ENCODE measurements at places on chromosomes 6 and 20.

DNA sequence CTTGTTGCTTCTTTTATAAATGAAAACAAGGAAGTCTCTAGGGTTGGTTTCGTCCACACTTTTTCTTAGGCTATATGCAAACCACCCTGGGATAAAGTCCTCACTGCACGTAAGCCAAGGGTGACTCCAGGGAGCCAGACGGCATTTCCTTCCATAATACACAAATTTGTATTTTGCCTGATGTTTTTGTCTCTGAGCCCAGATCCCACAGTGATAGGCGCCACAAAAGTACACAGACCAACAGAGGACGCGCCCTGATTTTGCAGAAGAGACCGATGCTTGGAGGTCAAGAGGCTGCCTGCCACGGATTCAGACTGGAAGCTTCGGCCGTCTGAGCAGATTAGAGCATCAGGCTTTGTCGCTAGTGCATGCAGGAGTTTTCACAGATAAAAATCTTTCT, 22.8 kb downstream of the FOXQ1 start:
- no peak for DNase-seq

- no peak for DNase-seq
These were observed 35.6 kb downstream of the TTLL9 start for GRCh38 chr20:31906001-31906400.

GRCh38 chr6:154548130-154548830, 37.8 kb upstream of the CNKSR3 start:
- DNase-seq = no peak

- no peak for DNase-seq
These were observed 591.9 kb downstream of the DOK5 start for GRCh38 chr20:55067158-55067825.

GRCh38 chr6:34149831-34150400, 4.0 kb upstream of the GRM4 start:
- DNase-seq = no peak

- DNase-seq = no peak
These were observed 34.5 kb downstream of the PLCG1 start for GRCh38 chr20:41171736-41172295.

DNA sequence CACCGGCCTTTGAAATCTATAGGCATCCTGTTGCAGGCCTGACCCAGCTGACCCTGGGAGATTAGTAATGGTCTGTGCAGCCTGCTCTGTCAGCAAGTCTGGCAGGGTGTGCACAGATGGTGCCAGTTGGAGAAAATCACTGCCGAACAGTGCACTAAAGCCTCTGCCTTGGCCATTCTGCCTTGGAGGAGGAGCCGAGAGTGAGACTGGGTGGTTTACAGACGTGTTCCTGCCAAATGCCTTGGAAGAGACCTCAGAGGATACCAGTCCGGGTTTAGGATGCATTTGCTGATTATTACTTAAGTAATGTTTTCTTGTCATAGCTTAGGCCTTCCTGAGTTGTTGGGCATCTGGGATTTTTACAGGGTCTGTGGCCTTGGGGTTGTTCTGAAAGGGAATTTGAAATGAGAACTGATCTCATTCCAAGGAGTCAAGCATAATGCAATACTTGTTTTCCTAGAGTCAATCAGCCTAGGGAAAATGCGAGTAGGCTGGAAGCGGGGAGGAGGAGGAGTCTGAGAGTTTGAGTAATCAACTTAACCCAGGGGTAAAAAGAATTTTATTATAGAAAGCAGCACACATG, 292.1 kb downstream of the SOX4 start:
- DNase-seq = peak; percentile 87

GRCh38 chr6:13395272-13396237, 67.2 kb upstream of the TBC1D7 start:
- DNase-seq = peak; percentile 51

DNA sequence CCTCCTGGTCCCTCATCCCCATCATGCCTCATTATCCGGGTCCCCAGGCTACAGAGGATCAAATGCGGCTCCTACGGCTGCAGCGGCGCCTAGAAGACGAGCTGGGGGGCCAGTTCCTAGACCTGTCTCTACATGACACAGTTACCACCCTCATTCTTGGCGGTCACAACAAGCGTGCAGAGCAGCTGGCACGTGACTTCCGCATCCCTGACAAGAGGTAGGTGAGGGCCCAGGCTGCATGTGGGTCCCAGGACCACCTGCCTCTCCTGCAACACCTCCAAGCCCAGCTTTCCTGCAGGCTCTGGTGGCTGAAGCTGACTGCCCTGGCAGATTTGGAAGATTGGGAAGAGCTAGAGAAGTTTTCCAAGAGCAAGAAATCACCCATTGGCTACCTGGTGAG, 8.2 kb upstream of the PTPRA start:
- no peak for DNase-seq

GRCh38 chr6:35728683-35729678, 7.9 kb upstream of the ARMC12 start:
- peak; percentile 14 for DNase-seq

GRCh38 chr20:62617711-62618483, 24.4 kb upstream of the SLCO4A1 start:
- DNase-seq = no peak

- DNase-seq = no peak
These were observed 88.0 kb downstream of the EDN3 start for GRCh38 chr20:59388402-59388801.

- peak; percentile 87 for DNase-seq
These were observed 215.2 kb upstream of the ZNF184 start for GRCh38 chr6:27688014-27688586.

- DNase-seq = peak; percentile 86
These were observed 36.1 kb downstream of the PREX1 start for GRCh38 chr20:48791666-48792071.

DNA sequence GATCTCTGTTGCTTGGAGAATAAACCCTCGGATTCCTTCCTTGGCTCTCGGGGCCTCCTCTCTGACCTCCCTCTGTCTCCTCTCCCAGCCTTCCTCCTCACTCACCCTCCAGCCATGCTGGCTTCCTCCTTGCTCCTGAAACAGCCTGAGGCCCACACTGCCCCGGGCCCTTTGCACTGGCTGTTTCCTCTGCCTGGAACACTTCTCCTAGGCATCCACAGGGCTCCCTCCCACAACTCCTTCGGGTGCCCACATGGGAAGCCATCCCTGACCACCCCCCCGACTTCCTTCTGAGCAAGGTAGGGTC, 87.7 kb downstream of the CEBPB start:
- no peak for DNase-seq

- DNase-seq = peak; percentile 15
These were observed 942 bp downstream of the HLA-E start for GRCh38 chr6:30490026-30490876.

GRCh38 chr20:43571310-43571709, 12.5 kb downstream of the SGK2 start:
- DNase-seq = no peak

DNA sequence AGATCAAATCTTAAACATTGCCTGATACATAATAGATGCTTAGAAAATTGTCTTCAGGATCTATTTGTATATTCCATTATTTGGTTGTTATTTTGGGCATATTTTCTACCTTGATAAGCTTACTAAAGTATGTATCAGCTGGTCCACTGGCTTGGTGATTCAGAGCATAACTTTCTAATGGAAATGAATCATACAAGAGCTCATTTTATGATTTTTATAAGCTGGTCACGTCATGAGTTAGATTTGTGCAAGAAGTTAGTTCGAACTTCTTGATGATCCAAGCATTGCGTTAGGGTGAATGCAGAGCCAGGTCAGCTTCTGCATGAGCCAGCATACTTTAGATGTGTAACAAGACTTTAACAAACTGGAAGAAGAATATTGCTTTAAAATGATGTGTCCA, 144.5 kb upstream of the FLRT3 start:
- no peak for DNase-seq

GRCh38 chr6:153034139-153034538, 31.6 kb upstream of the MTRF1L start:
- DNase-seq = no peak

GRCh38 chr6:90707246-90707645, 120.4 kb upstream of the MAP3K7 start:
- no peak for DNase-seq

DNA sequence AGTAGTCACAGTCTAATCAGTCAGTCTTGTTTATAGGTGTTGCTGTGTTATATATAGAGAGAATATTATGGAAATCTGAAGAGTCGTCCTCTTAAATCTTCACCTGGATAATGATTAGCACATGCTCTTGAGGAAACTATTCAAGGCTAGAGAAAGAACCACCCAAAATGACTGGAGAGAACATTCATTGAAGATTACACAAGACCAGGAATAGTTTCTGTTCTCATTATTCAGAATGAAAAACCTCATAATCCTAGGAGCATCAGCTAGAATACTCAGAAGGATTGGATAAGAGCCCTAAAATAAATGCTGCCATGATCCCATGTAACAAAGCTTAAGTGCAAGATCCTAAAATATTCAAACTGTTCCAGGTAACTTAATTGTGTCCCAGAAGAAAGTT, 278.2 kb upstream of the PREP start:
- DNase-seq = no peak

DNA sequence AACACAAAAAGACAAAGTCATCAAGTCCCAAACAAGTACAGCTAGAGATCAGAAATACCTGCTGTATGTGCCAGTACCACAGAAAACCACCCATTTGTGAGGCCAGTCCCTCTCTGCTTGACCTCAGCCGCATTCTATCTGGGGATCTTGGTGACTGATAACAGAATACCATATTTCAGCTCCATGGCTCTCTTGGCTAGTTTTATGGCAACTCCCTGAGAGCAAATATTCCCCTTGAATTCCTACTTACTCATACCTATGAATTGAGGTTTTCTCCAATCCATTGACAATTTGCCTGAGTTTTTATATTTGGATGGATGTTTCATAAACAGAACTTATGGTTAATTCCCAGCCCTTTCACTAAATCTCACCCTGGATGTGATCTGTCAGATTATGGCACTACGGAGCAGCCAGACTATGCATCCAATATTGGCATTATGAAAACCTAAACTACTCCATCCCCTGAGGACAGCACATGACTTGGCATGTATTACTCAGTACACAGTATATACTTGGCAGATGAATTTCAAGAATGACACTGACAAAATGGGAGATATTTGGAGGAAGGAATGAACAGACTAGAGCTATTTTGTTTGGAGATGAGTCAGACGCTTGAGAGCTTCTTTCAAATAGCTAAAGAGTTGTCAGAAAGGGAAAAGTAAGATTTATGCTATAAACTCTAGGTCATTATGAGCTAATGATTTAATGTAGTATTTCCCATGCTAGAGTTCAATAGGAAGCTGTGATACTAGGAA, 95.7 kb downstream of the PRDM1 start:
- DNase-seq = no peak

DNA sequence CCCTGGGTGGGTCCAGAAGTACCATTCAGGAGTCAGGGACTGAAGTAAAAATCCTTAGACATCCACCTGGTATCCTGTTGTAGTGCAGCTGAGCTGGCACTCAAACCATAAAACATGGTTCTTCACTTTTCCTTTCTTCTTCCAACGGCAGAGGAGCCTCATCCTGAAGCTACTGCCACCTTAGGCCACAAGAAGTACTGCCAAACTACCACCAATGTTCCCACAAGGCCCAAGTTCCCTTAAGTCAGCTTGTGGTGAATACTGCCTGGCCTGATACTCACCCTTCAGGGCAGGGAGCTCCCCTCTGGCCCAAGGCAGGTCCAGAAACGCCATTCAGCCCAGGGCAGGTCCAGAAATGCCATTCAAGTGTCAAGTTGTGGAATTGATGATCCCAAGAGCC, 1053.4 kb upstream of the CITED2 start:
- no peak for DNase-seq

DNA sequence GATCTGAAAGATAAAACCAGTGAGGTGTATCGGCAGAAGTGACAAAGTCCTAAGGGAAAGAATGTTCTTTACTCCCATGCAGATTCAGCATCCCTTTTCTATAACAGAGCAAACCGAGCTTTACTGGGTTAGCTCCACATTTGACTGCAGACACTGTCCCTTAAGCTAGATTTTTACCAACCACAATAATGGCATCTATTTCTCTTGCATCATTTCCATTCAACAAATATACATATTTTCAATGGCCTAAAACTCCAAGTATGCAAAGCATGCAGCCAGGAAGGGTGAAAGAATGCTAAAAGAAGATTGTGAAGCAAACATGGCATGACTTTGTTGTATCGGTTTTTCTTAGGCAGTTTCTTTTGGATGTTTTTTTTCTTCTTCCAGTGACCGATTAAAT, 255.4 kb downstream of the OGFRL1 start:
- no peak for DNase-seq

DNA sequence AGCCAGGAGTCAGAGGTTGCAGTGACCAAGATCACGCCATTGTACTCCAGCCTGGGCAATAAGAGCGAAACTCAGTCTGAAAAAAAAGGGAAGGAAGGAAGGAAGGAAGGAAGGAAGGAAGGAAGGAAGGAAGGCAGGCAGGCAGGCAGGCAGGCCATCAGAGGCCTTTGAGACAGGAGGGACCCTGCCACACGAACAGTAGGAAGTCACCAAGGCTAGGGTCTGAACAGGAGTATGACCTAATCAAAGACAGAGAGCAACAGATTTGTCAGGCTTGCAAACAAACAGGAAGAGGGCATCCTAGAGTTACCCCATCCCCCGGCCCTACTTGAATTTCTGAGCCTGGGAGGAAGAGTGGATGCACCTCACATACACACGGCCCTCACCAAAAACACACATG, 67.1 kb downstream of the FGD2 start:
- no peak for DNase-seq

DNA sequence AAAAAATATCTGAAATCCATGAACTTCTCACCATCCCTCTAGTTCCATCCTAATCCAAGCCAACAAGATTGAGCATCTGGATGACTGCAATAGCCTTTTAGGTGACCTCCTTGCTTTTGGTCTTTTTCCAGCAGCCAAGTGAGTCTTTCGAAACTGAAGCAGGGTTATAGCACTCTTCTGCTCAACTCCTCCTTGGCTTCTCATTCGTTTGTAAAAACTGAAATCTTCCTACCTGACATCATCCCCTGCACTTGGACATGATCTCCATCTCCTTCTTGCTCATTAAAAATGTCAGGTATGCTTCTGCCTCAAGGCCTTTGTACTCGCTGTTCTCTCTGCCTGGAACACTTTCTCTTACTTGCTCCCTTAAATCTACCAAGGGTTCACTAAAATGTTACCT, 46.0 kb downstream of the STX7 start:
- no peak for DNase-seq

GRCh38 chr6:144286503-144287393, 1.6 kb downstream of the UTRN start:
- peak; percentile 13 for DNase-seq

DNA sequence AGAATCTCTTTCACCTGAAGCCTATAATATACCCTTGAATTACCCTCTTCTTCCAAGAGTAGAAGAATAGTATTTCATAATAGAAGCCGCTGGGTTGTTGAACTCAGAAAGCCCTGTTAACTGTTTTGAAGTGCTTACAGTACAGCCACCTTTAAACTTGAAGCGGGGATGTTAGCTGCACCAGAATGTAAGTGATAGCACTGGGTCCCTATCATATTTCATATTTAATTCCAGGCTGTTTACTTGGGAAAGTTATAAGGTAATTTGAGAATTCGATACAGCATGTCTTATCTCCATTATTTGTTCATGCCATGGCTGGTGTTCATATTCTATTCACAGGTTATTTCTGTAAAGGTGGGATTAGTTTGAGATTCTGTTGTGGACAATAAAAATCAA, 63.5 kb upstream of the VSTM2L start:
- no peak for DNase-seq
